ENCODE measurements at places on chromosomes 3 and 15. TPM values are rescaled to one million over a fixed set of nuclear protein-coding genes. Genes with fewer than 3 reads are reported as not detected.

DNA sequence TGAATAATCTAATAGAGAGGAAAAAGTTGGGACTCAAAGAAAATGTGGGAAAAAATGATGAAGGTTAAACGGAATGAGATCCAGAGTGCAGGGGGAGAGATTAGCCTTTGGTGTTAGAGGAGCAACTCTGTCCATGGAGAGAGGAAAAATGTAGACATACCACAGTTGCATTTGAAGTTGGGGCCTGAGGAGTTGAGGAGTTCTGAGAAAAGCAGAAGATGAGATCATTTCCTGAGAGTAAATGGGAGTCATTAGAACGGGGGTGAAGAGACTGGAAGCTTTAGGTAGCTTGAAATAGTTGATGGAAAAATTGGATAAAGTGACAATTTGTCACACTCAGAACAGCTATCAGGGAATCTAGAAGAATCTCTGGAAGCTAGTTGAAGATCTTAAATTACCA lies 7.3 kb downstream of the CCR5AS start:
- DNase-seq, result no peak

DNA sequence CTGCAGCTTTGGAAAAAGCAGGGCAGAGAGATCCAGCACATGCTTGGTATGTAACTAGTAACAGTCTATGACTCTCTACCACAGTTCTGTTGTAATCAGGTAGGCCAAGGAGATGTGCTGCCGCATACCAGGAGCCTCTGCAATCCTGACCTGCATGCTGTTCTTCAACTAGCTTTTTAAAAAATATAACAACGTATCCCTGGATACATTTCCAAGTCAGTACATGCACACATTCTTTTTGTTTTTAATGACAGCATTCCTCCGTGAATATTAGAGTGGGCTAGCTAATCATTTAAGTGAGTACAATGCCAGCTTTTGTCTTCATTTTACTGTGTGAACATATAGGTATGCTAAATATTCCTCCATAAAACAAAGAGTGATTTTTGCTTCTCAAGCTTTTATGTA lies 437.8 kb downstream of the RBMS3 start:
- DNase-seq, result no peak

The PCYT1A gene
- total RNA-seq, result 48.7 TPM

DNA sequence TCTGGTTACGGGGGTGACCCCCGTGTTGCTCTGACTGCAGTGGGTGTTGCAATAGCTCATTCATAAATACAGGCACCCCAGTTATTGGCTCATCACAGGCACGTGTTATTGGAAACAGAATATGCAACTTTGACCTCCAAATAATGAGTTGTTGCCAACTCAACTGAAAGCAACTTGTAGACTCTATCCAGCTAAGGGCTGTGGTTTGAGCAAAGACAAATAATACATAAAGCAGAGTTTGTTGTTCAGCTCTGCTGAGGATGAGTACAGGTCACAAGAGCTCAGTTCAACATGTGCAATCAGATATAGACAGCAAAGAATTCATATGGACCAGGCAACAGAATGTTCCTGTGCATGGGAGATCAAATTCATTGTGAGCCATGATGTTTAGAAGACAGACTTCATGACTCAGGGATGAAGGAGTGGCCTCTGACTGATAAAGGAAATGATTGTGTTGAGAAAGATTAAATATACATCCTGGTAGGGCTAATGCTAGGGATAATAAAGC lies 87.6 kb upstream of the LRIG1 start:
- no peak for DNase-seq

GRCh38 chr3:157543501-157544035 lies 40.4 kb upstream of the VEPH1 start:
- DNase-seq, result no peak

The C3orf20 gene
- total RNA-seq, result not detected

DNA sequence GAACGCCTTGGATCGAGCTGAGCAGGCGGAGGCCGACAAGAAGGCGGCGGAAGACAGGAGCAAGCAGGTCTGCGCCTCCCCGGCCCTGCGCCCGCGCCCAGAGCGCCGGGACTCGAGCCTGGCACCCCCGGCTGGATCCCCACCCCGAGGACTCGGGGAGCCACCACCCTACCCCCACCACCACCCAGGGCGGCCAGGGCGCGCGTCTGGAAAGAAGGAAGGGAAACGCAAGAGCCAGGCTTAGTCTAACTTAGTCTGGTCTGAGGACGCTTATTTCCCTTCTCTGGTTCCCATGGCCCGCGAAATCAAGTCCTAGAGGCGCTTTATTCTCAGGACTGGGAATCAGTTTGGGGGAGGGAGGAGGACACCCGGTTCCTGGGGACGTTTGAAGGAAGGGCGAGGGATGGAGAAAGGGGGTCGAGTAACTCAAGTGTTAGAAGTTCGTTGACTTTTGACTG lies 359 bp downstream of the TPM1 start:
- DNase-seq, result no peak

GRCh38 chr15:65856821-65857455 lies 12.4 kb upstream of the RAB11A start:
- peak; percentile 38 for DNase-seq

DNA sequence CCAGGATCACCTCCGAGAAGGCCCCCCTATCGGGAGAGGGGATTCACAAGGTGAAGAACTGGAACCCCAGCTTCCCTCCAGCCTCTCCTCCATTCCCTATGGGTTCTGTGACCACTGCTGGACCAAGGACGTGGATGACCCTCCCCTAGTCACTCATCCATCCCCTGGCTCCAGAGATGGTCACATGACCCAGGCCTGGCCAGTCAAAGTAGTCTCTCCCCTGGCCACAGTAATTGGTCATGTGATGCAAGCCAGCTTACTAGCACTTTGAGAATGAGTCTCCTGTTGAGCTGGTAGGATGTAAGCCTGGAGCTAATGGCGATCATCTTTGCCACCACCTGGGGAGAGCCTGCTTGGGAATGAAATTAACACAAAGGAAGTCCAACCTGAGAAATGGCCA lies 3.9 kb downstream of the CAMK1 start:
- no peak for DNase-seq

The GFM1 gene
- total RNA-seq, result 93.6 TPM

The CD96 gene
- total RNA-seq, result not detected
